ENCODE measurements at places on chromosomes 3 and 15.

DNA sequence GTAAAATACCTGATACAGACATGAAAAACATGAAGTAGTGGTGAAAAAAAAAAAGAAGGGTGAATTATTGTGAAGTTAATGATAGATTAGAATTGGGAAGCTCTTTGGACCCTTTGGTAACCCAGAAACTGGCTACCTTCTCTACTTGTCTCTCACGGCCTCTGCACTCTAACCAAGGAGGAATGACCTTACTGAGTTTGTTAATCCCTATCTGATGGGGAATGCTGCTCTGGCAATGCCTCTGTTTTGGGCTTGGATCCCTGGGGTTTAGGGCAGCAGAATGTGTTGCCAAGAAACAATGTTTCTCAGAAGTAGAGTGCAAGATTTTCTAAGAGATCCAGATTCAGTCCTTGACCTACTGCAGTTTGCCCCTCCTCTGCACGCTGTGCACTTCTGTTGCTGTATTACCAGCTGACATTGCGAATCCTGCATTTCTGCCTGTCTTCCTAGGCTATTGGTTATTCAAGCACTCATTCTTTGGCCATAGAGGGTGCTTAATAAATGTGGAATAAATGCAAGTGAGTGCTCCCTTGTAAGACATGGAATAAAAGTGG, 49.2 kb upstream of the MAP3K13 start:
- no peak for DNase-seq

DNA sequence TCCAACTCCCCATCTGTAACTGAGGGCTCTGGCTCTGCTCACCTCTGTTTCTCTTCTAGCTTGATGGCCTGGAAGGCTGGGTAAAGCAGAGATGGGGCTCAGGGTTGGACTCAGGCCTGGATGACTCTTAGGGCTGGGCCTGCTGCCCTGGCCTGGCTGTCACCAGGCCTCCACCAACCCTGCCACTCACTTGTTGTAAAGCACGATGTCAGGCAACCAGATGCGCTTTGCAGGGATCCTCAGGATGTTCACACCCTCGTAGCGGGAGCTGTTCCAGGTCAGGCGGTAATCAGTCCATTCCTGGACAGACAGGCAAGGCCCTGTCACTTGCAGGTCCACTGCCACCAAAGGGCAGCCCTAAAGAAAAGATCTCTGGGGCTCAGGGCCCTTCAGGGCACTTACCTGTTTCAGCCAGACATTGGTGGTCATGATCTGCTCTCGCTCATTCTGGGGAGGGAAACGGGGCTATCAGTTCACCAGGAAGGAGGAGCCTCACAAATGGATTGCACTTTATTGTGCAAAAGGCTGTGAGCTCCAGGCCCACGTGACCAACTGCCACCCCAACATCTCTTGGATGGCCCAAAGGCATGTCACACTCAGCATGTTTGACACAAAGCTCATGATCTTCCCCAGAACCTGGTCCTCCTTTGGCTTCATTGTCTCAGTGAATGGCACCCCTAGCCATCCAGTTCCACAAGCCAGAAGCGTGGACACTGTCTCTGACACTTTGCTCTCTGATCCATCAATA, 9.9 kb downstream of the CHRNB4 start:
- DNase-seq, result no peak

DNA sequence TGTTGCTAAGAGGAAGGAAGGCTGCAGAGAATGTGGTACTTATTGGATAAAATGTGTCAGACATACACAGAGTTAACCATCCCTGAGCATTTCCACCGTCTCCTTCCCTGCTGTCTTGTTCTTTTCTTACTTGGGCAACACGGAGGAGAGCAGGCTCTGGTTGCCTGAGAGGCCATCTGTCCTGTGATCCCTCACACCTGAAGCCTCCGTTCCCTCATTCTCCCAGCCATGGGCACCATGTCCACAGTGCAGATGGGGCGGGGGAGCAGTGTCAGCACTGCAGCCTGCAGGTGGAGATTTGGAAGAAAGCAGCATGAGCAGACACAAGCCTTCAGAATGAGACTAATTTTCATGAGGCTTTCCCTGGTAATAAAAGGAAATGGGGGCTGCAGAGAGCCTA, 133.7 kb downstream of the CHCHD6 start:
- no peak for DNase-seq

DNA sequence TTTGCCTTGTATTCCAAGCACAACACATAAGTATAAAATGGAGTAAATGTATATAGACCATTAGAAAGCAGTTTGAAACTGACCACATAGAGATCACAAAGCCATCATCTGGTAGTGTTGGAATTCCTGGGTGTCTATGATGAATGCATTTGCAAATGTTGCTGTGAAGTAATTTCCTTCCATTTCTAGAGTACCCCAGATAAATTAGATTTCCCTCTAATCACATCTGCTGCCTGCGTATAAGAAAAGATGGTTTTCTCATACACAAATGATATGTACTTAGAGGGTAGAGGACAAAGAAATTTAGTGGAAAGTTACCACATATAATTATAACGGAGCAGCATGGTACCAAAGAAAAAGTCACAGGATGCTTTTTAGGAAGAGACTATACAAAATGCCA, 1117.8 kb downstream of the IGSF11 start:
- no peak for DNase-seq

DNA sequence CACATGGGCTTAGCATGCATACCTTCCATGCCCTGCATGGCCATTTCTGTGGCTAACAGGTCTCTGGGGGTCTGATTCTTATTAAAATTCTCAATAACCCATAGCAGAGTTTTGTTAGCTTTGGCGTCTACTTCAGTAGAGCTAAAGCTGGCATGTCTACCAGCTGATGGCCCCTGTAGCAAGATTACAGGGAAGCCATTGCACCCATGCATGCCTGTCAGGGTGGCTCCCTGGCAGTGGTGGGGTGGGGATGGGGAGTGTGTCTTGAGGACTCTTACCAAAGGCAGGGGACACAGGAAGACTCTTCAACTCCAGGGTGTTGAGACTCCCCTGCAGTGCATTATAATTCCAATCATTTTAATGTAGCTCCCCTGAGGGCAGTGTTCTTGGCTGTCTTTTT, 4.7 kb downstream of the KY start:
- DNase-seq, result no peak

DNA sequence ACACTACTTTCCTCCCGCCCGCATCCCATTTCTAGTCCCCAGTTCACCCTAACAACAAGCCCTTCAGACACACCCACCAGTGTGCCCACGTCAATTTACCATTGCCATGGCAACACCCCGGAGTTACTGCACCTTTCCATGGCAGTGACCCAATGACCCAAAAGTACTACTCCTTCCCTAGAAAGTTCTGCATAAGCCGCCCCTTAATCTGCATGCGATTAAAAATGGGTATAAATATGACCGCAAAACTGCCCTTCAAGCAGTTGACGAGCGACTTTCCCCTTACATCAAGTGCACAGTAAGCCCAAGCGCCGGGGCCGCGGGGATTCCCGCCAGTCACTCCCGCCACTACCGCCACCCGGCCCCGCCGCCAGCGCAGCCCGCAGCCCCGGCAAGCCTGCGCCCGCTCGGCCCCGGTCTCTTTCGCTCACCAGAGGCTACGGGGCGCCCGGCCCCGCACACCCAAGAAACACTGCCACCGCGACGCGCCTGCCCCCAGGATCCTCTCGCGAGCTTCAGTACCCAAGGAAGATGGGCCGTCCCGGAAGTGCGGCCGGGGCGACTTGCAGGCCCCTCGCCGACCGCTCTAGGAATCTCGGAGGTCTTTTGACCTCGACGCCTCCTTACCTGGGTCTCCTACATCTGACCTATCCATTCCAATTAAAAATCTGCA, 27.2 kb upstream of the ZNF502 start:
- peak; percentile 87 for DNase-seq

DNA sequence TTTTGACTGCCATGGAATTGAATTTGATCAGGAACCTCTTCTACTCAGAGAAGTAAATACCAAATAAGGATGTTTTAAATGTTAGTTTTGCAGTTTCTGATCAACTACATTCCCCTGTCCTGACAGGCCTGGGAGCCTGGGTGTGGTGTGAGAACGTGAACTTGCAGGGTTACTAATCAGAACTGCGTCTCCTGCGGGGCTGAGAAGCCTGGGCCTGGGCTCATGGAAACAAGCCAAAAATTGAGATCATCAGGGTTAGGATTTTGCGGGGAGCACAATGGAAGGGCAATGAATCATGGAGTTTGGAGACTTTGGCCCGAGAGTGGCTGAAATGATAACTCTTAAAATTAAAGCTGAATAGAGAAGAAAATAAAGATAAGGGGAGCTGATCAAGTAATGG, 47.8 kb upstream of the C3orf70 start:
- DNase-seq, result peak; percentile 60

- DNase-seq, result no peak
These were observed 331.0 kb upstream of the RGMA start for GRCh38 chr15:93420050-93420452.

GRCh38 chr15:100252359-100252758, 89.4 kb downstream of the ADAMTS17 start:
- DNase-seq, result no peak

DNA sequence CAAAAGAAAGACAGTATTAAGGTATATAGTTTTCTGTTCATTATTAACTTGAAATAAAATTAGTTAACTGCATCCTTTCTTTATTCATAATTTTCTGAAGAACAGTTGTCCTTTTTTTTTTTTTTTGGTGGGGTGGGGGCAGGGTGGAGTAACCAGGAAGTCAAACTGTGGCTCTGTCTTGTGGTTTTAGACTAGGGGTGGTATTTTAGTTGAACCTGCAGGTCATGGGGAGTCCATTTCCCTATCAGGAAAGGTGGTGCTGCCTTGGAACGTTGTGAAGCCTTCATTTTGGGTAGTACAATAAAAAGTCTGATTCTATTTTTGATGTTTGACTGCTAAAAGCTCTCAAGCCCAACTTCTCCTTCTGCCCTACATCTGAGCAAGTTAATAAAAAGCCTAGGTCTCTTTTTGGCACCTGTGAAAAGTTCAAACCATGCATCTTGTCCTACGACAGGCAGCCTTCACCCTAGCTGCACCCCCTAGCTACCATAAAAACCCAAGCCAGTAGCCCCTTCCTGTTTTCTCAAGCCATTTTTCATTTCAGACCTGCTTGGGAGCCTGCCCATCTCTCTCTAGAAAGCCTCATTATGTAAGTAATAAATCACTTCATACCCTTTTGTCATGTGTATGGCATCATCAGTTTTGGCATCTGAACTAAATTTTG, 31.2 kb upstream of the RIOX2 start:
- DNase-seq, result no peak

- no peak for DNase-seq
These were observed 32.8 kb downstream of the ZBTB38 start for GRCh38 chr3:141401095-141401494.

GRCh38 chr15:79403501-79403900, 28.6 kb upstream of the MINAR1 start:
- DNase-seq, result peak; percentile 18

GRCh38 chr3:50194903-50195500, 3.6 kb downstream of the GNAT1 start:
- DNase-seq, result peak; percentile 36

DNA sequence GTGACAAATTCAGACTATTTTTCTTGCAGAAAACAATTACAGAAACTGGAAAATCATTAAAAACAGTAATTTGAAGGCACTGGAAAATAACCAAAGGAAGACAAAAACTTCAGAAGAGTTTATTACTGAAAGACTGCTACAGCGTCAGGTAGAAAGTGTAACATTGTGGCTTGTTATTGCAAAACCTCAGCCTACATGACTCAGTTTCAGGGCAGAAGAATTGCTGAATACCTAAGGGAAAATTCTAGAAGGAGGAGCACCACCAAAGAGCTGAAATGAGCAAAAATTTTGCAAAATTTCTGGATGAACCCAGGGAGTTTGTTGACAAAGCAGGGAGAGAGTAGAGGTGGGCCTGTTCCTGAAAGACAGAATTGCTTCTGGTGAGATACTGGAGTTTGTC, 219.6 kb downstream of the C3orf38 start:
- DNase-seq, result no peak

DNA sequence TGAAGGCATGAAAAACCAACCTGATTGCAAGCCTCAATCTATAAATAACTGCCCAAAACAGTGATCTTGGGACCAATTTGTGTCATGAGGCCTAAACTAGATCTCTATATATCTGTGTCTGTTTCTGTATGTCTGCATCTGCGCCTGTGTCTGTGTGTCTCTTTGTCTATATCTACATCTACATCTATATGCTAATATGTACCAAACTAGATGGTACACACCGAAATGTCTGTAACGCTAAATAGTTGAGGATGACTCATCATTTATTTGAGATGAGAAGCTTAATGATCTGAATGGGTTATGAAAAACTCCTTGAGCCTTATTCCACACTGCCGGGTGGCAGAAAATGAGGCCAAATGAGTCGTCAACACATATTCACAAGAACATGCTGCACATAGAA, 982.3 kb downstream of the ROBO2 start:
- no peak for DNase-seq

- DNase-seq, result no peak
These were observed 19.8 kb downstream of the PDCD10 start for GRCh38 chr3:167714871-167715270.

DNA sequence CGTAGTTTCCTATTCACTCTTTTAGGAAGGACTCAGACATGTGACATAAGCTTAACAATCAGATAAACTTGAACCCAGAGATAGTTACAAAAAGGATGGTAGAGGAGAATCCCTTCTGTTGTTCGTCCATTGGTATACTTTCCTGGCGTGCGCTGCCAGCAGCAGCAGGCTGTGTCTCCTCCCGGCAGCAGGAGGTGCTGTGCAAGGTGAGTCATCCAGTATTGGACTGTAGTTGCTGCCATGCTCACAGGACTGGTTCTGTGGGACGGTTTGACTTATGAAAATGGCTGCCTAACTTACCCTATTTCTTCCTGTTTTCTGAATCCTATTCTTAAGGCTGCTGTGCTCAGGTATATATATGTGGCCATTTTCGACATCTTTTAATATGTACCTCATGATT, 253.4 kb upstream of the LRRC3B start:
- no peak for DNase-seq

DNA sequence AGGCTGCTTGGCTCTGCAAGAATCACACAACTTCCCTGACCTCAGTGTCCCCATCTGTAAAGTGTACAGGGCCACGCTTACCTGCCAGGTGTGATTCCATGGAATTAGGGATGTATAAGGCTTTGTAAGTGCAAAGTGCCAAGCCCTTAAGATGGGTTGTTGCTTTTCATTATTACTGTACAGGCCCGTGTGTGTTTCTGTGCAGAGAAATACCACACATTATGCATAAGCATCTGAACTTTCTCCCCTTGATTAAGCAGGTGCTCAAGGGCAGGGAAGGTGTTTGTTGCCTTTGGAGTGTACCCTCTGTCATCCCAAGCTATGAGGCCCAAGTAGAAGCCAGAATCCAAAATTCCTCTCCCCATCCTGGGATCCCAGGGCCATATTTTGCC, 13.6 kb upstream of the HRH1 start:
- no peak for DNase-seq

GRCh38 chr15:36156879-36157427, 422.5 kb upstream of the CDIN1 start:
- DNase-seq, result peak; percentile 57

DNA sequence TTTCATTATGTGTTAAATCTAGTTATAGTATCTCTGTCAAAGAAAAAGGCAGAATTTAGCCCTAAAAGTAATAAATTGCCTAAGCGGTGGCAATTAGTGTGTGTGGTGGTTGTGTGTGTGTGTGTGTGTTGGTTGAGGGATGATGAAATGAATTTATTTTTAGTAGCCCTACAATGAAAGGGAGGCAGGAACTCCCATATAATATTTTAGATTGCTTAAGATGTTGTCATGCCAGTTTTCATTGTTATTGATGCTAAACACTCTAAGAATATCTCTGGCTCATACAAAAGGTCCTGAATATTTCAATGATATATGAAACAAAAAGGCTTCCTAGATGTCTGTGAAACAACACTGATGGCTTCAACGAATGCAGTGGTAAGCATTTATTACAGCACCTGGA, 140.6 kb upstream of the TBC1D5 start:
- no peak for DNase-seq

GRCh38 chr3:126530171-126531050, 6.5 kb downstream of the CHST13 start:
- no peak for DNase-seq

GRCh38 chr3:42019144-42019952, 57.4 kb upstream of the ULK4 start:
- DNase-seq, result no peak

Measured in GM03348 (cell line).